Stimulated activated CD4-positive, alpha-beta T cell treated with anti-CD3 and anti-CD28 coated beads, TNF-alpha, amount 100 ng/mL, for 24 hours (primary cell): ENCODE measurements at places on chromosomes 3 and 15.

GRCh38 chr15:80778964-80779657 lies at the start of gene CEMIP:
TSS of gene CEMIP (plus strand) at chr15:80779370. CDS start at chr15:80873880, 94,510 bp downstream.
- peak; percentile 63 for DNase-seq

- no peak for DNase-seq
These were observed 462.6 kb downstream of the PDCD6IP start for GRCh38 chr3:34261001-34261385.

- DNase-seq, result no peak
These were observed 239.1 kb upstream of the MEIS2 start for GRCh38 chr15:37339437-37339836.

DNA sequence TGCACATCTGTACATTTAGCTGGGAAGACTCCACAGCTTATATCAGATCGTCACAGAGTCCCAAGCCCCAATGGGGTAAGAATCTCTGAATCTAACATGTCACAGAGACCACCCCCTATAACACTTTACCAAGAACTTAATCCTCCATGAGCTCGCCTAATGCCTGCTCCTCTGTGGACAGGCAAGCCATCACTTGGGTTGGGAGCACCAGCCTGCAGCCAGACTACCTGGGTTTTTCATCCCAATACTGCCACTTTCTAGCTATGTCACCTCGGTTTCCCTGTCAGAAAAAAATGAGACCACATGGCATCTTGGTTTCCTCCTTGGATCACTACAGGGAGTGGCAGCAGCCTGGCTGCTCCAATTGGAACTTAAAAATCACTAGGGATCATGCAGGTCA lies 277.9 kb upstream of the TLE3 start:
- DNase-seq, result no peak

DNA sequence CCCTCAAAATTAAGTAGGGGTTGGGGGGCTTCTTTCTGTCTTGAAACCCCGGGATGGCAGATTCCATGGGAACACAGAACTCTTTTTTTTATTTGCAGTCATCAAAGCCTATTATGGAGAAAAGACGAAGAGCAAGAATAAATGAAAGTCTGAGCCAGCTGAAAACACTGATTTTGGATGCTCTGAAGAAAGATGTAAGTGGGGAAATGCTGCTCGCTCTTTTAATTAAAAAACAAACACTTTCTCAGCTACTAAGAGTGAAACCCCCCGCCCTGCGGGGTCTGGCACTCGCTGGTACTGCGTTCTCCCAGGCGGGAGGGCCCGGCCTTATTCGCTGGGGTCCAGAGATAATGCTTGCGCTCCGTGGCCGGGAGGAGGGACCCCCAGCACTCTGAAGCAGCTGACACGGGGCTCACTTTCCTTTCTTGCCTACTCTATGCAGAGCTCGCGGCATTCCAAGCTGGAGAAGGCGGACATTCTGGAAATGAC lies 615 bp downstream of the HES1 start:
- no peak for DNase-seq

DNA sequence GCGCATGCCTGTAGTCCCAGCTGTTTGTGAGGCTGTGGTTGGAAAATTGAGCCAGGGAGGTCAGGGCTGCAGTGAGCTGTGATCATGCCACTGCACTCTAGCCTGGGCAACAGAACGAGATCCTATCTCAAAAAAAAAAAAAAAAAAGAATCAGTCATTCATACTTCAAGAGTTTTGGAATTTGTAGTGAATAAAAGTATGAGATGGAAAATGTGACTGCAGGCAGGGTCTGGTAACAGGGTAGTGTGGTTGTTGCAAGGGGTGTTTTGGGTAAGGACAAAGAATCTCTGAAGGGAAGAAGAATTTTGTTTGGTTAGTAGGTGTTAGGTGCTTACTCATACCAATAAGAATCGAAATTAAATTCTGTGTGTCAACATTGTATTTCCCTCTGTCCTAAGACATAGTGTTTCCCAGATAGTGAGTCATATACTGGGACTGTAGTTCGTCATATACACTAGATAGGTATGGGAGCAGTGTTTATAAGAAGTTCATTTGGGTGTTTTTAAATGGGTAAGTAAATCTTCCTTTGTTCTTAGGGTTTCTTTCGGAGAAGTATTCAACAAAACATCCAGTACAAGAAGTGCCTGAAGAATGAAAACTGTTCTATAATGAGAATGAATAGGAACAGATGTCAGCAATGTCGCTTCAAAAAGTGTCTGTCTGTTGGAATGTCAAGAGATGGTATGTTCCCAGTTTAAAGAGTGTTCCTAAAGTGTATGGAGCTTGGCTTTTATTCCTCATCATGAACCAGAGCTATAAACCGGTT lies 14.2 kb downstream of the NR1D2 start:
- no peak for DNase-seq

DNA sequence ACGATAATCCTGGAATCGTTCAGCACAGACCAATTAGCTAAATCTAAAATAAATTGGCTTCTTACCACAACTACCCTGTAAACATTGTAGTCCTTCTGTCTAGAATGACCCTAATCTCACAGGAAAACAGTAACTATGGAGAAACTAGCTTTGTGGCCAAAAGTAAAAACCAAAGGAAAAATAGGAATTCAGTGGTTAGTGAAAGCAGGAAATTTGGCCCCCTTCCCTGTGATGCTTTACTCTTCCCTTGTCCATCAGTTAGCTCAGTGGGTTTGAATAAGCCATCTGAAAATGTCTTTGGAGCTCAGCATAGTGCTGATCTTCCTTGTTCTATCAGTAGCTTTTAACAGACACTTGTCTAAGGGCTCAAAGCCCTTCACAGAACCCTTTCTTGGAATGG lies 1.6 kb downstream of the NMD3 start:
- no peak for DNase-seq

GRCh38 chr3:1962396-1963088 lies 136.1 kb upstream of the CNTN4 start:
- DNase-seq, result no peak

DNA sequence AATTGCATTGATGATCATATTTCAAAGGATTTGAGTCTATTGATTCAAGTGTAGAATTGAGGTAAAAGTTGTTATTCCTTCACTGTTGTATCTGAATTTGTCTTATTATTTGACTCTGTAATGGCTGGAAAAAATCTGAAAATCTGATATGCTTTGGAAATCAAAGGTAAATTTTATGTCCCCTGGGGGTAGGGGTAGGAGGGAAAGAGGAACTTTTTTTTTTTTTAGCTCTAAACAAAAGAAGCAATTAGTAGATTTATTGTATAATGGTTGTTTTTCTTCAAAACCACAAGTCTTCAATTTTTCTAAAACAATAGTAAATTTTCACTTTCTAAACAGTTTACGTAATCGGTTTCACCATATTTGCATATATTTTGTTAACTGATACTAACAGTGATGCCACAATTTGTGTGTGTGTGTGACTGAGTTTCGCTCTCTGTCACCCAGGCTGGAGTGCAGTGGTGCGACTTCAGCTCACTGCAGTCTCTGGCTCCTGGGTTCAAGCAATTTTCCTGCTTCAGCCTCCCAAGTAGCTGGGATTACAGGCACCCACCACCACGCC lies 91.7 kb upstream of the GOLGA6L4 start:
- DNase-seq, result no peak

GRCh38 chr3:24437326-24437725 lies 57.3 kb downstream of the THRB start:
- no peak for DNase-seq

DNA sequence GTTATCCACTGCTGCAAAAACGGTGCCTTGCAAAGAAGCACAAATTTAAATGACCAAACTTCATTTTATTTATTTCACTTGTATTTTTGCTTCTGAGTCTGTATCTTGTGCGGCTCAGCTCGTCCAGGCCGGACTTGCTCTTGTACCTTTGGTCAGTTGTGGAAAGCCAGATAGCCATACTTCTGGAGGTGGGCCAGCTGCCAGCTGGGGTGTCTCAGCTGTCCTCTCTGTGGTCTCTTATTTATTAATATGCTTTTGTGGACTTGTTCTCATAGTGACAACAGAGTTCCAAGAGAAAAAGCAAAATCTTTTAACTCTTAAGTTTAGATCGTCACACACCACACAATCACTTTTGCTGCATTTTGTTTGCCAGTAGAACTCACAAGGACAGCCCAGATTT lies 87.7 kb downstream of the IL1RAP start:
- DNase-seq, result no peak

GRCh38 chr3:49199239-49199899 lies 28.0 kb downstream of the KLHDC8B start:
- no peak for DNase-seq
